ENCODE measurements at places on chromosomes 7 and 10.

- peak; percentile 70 for DNase-seq
These were observed 936 bp upstream of the TCERG1L start for GRCh38 chr10:131312478-131312836.

DNA sequence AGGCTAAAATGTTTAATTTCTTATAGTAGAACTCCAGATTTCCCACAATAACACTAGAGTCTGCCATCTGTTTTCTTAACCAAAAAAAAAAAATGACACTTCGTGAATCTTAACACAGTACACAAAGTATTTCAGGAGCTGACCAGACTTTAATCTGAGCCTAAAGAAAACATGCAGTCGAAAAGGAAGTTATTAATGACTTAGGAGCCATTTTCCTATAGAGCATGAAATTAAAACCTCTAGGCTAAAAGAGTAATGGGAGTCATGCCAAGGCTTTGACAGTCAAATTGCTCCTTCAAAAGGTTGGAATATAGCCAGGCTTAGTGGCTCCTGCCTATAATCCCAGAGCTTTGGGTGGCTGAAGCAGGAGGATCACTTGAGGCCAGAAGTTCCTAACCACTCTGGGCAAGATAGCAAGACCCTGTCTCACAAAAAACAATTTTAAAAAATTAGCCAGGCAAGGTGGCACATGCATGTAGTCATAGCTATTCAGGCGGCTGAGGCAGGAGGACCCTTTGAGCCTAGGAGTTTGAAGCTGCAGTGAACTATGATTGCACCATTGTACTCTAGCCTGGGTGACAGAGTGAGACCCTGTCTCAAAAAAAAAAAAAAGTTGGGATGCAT is 13.6 kb downstream of the MICU1 start:
- peak; percentile 60 for DNase-seq

- no peak for DNase-seq
These were observed 17.7 kb upstream of the TPK1 start for GRCh38 chr7:144853542-144853941.

DNA sequence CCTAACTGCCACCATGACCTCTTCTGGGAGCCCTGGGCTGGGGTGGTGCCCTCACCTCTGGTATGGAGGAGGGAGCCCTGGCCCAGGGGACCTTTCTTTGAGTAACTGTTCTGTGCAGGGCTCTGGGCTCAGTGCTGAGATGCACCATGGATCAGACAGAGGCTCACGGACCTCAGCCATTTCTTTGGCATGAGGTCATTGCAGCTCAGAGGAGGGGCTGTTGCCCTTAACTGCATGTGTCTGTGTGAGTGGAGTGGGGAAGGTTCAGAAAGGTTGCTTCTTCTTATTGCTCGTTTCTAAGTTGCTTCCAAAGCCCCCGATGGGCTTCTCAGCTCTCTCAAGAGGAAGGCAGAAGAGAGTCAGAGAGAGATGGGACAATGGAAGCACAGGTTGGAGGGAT is 233.9 kb downstream of the RPS24 start:
- DNase-seq, result no peak

DNA sequence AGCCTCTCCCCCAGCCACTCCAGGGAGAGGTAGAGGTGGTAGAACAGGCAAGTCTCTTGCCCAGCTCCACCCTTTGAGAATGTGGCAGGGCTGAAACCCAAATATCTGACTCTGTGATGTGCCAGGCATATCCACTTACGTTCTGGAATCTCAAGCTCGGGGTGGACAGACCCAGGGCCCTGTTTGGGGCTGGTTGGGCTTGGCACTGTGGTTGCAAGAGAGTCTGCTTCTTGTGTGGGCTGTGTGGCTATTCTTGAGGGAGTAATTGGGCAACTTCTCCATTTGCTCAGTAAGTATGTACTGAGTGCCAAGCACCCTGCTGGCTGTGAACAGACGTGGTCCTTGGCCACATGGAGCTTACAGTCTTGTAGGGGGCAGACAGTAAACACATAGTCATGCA is 4.7 kb downstream of the UBTD1 start:
- no peak for DNase-seq

DNA sequence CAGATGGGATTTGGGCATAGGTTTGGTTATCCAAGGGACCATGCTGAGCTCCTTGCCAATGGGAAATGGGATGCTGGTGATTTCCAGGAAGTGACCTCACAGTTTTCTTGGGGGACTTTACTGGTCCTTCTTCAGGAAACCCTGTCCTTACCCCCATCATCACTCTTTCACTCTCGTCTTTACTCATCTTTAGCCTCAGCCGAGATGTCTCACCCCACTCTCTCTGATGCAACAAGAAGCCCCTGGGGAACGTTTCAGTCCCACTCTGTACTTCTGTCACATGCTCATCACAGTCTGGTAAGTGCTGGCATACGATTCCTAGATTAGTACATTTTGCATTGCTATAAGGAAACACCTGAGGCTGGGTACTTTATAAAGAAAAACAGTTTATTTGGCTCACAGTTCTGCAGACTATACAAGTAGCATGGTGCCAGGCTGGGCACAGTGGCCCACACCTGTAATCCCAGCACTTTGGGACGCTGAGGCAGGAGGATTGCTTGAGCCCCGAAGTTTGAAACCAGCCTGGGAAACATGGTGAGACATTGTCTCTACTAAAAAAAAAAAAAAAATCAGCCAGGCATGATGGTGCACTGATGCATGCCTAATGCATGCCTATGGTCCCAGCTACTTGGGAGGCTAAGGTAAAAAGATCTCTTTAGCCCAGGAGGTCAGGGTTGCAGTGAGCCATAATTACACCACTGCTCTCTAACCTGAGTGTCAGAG is 63.5 kb upstream of the VKORC1L1 start:
- no peak for DNase-seq

DNA sequence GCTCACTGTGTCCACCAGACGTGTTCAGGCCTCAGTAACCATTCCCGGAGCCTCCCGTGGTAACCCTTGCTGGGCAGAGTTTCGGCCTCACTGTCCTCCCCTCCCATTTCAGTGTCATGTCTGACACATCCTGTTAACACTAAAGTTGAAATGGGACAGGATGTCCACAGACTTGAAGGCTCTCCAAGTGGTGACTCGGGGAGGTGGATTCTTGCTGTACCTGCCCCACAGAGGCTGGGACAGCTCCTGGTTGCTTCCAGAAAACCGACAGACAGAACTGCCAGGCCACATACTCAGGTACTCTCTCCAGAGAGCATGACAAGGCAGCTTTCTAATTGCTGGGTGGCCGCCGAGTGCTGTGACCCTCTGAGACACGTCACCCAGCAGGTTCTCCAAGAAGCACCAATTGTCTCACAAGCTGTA is 17.9 kb upstream of the CYTH3 start:
- DNase-seq, result no peak

GRCh38 chr7:137987968-137988367 is 13.9 kb downstream of the CREB3L2 start:
- DNase-seq, result no peak

DNA sequence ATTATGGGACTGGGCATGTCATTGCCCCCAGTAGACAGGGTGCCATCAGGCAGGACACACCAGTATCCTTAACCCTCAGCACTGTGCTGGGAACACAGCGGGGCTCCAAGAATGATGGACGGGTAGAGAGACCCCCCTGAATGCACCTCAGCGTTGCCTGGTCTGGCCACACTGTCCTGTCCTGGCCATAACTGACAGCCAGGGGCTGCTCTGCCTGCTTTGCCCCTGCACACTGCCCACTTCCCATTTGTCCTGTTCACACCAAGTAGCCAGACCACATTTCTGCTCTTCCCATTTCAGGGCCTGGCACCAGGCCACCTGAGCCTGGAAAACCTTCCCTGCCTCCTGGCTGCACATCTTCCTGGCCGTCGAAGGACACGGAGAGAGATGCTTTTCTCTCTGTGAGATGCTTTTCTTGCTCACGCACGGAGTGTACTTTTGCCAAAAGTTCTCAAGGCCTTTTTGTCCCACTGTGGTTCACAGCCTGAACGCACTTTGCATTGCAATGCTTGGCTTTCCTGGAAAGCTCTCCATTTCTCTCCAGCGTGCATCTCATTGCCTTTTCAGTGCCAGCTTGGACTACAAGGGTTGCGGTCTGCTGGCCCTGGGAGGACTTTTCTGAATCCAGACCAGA is 131.0 kb upstream of the EEPD1 start:
- DNase-seq, result no peak

- no peak for DNase-seq
These were observed 8.8 kb downstream of the ASB10 start for GRCh38 chr7:151178236-151178635.

DNA sequence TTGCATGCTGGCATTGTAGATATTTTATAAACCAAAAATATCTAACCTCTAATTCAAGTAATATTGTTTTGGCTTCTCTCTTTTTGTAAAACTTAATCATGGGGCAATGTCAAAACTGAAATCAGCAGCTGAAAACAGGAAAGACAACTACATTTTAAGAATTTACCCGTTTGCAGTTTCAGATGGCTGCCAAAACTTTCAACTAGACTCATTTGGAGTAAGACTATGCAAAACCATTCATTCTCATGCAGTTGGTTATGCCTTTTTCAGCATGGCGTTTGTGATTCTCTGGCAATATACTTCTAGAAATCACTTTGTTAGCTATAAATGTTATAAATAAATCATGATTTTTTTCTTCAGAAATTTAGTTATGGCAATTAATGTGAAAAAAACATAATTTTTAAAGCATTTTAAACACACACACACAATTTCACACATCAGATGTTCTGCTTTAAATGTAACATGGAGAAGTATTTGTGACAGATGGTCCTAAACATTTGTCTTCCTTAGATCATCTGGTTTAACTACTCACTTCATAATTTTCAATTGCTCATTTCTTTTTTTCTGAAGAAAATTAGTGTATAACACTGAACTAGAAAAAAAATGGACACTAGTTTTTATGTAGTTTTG is 116.4 kb downstream of the ITGB8 start:
- DNase-seq, result no peak
